Activated T-helper 1 cell treated with anti-CD3 and anti-CD28 coated beads, Interleukin-2, amount 50 U/mL, for 16 hours (primary cell): ENCODE measurements at places on chromosomes 7 and 10.

GRCh38 chr10:3714967-3715366 lies 70.0 kb downstream of the KLF6 start:
- no peak for DNase-seq

- DNase-seq, result no peak
Measured at GRCh38 chr10:74738985-74739567, 87.3 kb upstream of the KAT6B start.

DNA sequence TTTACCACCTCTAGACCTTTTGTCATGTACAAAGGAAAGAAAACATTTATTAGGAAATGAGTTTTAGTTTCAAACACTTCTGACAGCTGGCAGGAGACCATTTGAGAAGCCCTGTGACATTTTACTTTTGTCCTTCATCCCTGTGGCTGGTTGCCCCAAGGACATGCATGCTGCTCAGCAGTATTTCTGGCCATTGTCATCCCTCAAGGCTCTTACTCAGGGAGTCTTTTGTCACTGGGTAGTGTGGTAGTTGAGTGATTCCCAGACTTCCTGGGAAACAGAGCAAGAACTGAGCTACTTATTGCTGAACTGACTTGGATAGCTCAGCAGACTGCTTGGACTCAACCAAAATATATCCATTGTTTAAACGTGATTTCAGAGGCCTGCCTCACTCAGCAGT lies 142.8 kb downstream of the LRRC4 start:
- no peak for DNase-seq

DNA sequence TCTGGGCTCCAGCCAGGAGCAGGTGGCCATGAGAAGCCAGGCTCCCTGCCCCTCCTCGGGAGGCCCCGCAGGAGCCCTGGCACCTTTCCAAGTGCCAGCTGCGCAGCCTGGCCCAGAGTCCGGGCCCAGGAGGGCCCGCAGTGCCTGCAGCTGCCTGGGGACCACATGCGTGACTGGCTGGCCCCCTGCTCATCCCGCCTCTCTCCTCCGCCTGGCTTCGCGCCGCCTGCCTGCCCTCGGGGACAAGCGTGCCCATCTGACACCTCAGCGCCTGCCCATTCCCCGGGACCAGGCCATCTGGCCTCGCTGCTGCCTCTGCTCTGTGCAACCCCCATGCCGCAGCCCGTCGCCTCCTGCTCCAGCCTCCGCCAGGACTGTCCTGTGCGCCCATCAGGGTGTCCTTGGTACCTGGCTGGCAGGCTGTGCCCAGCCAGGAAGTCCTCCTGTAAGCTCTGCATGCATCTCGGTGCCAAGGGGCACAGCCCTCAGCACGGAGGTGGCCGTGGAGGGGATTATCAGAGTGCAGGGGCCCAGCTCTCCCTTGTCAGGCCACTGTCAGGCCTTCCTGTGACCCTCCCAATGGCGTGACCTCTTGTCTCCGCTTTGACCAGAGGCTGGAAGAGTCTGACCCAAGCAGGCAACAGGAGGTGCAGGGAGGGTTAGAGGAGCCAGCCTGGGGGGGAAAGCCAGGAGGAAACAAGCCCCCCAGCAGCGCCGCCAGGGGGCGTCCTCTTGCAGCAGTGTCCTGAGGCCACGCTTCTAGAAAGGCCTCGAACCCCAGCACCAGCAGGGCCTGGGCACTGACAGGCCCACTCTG lies 50.5 kb downstream of the TMEM209 start:
- DNase-seq, result no peak

DNA sequence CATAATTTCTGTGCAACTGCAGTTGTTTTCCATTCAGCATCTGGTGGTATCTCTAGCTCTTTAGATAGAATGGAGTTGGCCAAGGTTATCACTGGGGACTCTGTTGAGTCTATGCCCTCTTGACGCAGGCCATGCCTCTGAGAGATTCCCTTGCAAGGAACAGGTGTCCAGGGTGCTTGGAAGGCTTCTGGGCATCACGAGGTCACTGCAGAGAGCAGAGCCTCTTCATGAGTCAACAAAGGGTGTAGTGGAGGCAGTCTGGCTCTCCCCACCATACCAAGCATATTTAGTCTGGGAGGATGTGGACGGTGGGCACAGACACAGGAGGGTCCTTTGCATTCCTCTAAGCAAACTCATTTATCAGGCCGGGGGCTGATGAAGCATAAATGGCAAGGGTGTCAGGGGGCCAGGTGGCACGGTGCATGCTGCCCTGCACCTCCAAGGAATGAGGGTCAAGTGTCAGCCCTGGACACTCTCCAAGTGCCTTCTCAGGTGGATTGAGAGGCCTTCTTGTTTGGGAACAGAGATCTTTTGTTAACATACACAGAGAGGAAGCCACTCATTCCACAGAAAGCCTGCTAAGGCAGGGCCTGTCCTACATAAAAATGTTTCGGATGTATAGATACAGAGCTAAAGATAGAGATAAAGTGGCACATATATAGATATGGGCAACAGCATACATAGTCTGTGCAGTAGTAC lies 328.6 kb downstream of the INHBA start:
- no peak for DNase-seq

DNA sequence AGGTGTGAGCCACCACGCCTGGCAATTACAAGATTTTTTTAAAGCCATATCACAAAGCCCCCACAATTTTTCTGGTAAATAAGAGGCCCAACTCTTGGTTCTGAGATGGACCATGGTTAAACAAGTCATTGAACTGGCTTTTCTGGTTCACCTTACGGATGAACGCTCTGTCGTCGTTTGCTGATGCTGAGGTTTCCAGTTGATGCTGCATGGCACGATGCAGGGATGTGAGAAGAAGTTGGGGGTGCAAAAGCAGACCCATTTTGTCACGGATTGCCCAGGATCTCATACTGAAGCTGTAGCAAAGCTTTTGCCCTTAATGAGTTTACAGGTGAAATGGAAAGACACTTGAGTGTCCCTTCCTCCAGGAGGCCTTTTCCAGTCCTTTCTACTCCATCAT lies 2.0 kb upstream of the IL2RA start:
- no peak for DNase-seq

- DNase-seq, result no peak
Measured at GRCh38 chr7:52635021-52635420, 400.4 kb upstream of the POM121L12 start.

- no peak for DNase-seq
Measured at GRCh38 chr7:26198781-26199169, 1.8 kb downstream of the HNRNPA2B1 start.

DNA sequence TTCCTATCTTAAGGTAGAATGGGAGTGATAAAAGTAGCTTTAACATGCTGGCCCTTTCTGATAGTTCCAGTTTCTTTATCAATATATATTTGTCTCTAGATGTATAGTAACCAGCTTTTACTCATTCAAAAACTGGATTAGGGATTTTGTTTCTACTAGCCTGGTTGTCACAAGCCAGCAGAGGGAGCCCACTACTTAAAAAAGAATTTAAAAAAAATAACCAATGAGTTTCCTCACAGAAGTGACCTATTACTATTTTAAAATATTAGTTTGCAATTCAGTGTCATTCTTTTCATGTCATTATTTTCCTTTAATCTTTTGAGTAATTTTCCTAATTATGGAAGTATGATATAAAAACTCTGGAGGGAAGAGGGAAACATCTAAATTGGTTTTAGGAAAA lies 142.1 kb downstream of the PHTF2 start:
- DNase-seq, result no peak

DNA sequence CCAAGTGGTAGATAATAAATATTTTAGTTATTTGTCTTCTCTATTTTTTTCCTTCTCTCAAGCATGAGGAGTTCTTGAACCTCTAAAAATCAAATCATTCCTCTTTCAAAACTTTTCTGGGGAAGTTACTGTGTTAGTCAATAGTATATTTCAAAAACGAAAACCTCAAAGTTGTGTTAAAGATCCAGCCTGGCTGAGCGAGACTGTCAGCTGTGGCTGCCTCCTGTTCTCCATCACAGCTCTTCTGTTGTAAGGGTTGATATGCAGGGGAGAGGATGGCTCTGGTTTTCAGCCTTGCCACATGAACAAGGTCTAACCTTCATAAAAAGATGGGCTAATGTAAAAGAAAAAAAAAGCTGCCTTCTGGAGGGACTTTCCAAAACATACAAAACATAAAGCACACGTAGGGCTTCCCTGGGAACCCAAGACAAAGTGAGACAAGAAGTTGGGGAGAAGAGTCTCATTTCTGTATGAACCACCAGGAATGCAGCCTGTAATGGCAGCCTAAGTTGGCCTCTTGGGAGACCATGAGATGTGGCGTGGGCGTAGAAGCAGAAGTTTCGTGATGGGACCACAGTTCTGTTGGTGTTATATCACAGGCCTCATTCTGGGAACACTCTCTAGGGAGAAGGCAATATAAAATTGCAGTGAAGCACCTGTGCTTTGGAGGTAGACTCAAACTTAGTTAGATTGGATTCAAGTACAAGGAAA lies 77.9 kb upstream of the FHIP2A start:
- no peak for DNase-seq

- no peak for DNase-seq
Measured at GRCh38 chr7:72925546-72926120, 738 bp downstream of the POM121 start.

DNA sequence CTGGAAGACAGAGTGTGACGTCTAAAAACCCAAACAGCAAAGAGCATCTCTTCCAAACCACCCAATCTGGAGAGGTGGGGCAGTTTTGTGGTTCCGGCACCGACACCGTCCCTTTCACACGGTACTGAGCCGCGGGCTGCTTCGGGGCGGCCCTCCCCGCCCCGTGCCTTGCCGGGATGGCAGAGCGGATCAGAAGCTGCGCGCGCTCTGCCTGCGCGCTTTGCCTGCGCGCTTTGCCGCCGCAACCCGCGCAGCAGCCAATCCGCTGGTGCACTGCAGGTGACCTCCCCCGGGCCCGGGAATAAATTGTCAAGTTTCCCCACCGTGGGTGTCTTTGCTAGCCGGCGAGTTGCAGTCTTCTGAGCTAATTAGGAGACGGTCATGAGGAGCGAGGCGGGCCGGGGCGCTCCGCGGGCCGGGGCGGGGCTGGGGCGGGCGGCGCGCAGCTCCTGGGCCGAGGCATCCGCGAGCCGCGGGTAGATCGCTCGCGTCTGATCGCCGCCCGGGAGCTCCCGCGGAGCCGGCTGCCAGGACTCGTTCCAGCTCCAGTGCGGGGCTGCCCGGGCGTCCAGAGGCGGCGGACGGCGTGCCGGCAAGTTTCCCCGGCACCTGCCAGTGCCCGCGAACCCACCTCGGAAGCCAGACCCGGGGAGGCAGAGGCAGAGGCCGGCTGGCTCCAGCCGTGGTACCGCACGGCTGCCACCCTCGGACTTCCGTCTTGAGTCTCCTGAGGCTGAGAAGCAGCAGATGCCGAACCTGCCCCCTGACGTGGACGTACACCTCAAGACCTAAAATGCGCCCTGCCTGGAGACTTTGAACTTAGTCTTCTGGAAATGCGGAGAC lies 536.0 kb upstream of the GALNT17 start:
- no peak for DNase-seq

GRCh38 chr10:73232887-73233286 lies 14.2 kb downstream of the DNAJC9 start:
- no peak for DNase-seq

DNA sequence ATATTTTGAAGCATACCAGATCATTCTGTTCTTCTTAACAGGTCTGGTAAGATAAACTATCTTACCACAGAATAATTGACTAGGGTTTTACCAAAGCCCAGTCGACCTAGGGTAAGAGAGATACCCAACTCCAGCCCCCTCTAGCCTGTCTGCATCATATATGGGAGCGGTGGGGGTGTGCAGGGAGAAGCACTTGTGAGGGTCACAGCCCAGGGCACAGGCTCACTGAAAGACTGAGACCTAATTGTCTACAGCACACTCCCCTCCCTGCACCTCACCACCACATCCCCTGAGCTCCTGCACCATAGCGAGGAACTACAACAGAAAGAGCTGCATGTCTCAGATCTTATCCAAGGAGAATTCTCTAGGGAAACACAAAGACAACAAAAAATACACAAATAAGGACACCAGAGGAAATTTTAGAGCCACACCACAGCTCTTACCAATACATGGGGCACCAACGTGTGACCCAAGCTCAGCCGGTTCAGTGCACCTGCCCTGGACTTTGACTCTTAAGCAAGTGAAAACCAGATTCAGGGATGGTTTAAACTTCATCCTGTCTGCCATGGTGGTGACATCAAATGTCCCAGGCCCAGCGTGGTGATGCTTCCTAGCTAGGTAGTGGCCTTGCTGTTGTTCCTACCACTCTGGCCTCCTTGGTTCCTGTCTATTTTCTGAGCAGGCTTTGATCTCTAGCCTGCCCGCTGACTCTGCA lies 150.8 kb downstream of the HERPUD2 start:
- no peak for DNase-seq

GRCh38 chr10:76576276-76576962 lies 1061.2 kb downstream of the KCNMA1 start:
- DNase-seq, result no peak

DNA sequence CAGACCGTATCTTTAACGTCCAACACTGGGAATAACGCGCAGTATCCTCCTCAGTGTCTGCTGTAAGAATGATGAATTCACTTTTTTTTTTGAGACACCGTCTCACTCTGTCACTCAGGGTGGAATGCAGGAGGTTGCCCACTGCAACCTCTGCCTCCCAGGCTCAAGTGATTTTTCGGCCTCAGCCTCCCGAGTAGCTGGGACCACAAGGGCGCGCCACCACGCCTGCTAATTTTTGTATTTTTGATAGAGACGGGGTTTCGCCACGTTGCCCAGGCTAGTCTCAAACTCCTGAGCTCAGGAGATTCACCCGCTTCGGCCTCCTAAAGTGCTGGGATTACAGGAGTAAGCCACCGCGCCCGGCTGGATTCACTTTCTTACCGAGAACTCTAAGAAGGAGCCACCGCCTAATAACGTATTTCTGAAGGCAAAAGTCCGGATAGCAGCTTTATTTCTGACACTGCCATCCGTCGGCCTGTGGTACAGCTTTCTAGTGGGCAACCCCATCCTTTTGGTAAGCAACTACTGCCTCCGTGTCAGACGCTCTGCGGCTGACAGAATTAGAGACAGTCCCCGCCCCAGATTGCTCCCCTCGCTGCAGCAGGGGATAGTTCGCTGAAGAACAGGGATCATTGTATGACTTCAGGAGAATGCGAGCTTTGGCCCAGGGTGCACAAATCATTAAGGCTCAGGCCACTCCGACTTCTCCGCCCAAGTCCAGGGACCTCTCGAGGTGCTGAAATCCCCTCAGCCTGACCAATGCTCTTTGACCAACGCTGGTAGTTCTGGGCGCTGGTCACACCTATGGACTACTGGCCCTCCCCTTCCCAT lies 662 bp downstream of the POLR3A start:
- DNase-seq, result no peak

DNA sequence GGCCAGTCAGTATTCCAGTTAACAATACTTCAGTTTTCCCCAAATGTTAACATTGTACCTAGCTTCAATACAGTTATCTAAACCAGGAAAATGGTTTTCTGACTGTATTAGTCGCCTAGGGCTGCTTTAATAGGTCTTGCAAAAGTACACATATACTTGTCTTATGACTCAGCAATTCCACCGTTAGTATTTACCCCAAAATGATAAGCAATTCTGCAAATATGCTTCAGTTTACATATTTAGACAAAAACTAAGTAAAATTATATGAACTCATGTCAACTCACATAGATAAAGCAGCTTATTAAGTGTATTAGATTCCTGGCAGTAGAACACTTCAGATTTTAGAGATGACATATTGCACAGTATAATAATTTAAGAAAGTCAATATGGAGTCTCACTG lies 363.3 kb downstream of the ARL4A start:
- no peak for DNase-seq
